CD4-positive, alpha-beta T cell treated with Interleukin-4 for 1 hour (primary cell): ENCODE measurements at places on chromosomes 1 and 21.

DNA sequence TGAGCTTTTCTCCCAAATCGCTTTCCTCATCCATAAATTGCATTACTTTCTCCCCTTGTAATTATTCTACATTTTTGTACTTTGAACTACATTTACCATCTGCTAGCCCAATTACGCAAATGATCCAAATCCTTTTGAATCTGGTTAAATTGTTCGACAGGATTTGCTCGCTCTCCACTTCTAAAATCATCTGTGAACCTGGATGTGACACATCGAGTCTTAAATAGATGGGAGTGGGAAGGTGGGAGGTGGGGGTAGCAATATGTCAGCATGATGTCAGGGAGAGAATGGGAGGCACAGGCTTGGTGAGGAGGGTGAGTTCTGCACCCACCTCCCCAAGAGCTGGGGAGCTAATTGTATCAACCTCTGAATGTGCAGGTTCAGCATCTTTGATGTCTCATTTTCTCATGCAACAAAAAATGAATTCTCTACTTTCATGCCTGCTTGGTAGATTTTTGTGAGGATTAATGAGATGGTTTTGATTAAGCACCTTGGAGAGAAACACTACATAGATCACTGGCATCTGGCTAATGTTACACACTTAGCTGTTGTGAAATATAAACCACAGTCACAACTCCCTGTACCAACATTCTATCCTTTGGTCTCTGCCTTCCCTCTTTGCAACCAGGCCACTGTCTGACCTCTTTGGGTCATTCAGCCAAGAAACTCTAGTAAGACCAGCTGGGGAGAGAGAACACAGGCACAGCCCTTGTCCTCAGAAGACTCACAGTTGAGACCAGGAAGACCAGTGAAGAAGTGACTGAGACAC is 165.1 kb downstream of the DAB1 start:
- DNase-seq, result no peak

DNA sequence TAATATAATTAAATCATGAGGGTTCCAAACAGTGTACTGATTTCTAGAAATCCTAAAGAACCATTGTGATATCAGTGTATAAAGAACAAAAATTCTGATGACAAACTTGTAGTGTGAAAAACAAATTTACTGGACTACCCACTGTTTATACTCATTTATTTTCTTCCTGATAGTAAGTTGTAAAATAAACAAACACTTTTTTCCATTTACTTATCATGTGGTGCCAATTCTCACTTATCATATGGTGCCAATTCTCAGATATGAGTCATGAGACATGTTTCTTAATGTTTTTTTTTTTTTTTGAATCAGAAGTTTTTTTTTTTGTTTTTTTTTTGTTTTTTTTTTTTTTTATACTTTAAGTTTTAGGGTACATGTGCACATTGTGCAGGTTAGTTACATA is 137.7 kb downstream of the LEPR start:
- no peak for DNase-seq

GRCh38 chr1:222886194-222886854 is 71.5 kb downstream of the DISP1 start:
- DNase-seq, result no peak

- no peak for DNase-seq
Observed at GRCh38 chr1:224080115-224080774, 33.7 kb upstream of the FBXO28 start.

DNA sequence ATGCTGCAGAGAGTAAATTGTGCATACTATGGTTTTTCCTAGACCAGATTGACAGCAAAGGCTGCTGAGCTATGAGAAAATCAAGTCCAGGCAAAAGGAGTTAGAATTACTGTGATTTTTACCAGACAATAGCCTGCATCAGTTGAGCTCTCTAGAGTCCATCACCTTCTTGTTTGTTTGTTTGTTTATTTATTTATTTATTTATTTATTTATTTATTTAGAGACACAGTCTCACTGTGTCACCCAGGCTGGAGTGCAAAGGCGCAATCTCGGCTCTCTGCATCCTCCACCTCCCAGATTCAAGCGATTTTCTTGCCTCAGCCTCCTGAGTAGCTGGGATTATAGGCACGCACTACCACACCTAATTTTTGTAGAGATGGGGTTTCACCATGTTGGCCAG is 24.2 kb upstream of the ABCB10 start:
- no peak for DNase-seq

DNA sequence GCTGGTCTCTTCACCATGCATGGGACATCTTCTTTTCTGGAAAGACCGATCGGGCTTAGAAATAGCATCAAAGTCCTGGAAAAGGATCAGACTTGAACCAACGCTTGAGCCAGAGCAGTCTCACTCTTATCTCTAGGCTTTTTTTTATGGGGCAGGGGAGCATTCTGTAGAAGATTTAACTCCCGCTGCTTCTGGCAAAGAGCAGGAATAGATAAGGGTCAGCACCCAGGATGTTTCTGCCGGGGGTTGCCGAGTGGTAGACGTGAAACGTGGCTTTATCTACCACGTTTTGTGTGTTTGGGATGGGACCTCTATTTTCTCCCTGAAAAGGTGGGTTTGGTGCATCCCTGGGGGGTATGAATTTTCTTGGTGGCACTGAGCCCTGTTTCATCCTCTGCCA is 18.8 kb downstream of the SPSB1 start:
- DNase-seq, result no peak
